Activated naive CD8-positive, alpha-beta T cell treated with anti-CD3 and anti-CD28 coated beads, Interleukin-2, amount 50 U/mL, for 16 hours (primary cell): ENCODE measurements at places on chromosomes 2 and 18.

- no peak for DNase-seq
These were observed 40.6 kb upstream of the LAMA1 start for GRCh38 chr18:7158216-7158615.

- DNase-seq = no peak
These were observed 6.2 kb downstream of the AGPS start for GRCh38 chr2:177398791-177399190.

GRCh38 chr2:75549401-75550253 lies 11.1 kb downstream of the EVA1A start:
- DNase-seq = no peak

DNA sequence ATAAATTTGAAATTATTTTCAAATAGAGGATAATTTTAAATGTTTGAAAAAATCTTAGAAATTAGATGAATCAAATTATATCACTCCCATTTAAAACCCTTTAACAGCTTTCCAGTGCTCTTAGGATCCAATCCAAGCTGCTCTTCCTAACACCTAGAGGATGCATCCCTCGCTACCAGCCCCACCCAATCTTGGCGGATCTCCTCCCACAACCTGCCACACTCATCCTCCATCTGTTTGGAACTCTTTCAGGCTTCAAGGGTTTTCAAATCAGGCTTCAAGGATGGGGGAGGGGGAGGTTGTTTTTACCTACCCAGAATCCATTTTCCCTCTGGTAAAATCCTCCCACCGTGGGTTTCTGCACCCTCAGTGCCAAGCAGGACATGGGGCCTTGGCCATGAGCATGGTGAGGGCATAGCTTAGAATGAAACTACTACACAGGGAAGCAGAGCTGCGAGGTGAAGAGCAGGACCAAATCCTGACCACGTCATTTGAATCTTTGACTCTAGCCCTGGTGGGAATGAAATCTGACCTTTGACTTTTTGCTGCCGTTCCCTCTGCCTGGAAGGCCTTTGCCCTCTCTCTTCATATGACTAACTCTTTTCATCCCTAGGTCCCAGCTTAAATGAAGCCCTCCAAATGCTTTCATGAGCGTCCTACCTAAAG lies 113.0 kb upstream of the MAPRE2 start:
- no peak for DNase-seq

DNA sequence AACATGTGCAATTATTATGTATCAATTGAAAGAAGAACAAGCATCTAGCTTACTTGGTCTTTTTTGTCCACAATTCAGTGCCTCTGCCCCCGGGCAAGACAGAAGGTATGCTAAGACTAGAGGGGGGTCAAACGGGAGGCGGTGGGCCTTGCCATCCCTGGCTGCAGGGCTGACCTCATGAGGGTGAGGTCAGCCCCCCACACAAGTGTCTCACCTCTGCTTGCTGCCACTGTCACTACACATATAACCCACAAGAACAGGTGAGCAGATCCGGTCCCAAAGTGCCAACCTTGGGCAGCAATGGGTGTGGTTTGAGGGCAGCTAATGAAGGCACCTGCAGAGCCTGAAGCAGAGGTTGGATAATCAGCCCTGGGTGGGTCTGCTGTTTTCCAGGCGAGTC lies 71.5 kb downstream of the EDAR start:
- no peak for DNase-seq

- DNase-seq = no peak
These were observed 166.9 kb upstream of the KLF7 start for GRCh38 chr2:207332480-207333212.

- no peak for DNase-seq
These were observed 15.2 kb downstream of the LANCL1 start for GRCh38 chr2:210461401-210461800.

GRCh38 chr18:68940039-68940438 lies 142.2 kb downstream of the CCDC102B start:
- DNase-seq = no peak

DNA sequence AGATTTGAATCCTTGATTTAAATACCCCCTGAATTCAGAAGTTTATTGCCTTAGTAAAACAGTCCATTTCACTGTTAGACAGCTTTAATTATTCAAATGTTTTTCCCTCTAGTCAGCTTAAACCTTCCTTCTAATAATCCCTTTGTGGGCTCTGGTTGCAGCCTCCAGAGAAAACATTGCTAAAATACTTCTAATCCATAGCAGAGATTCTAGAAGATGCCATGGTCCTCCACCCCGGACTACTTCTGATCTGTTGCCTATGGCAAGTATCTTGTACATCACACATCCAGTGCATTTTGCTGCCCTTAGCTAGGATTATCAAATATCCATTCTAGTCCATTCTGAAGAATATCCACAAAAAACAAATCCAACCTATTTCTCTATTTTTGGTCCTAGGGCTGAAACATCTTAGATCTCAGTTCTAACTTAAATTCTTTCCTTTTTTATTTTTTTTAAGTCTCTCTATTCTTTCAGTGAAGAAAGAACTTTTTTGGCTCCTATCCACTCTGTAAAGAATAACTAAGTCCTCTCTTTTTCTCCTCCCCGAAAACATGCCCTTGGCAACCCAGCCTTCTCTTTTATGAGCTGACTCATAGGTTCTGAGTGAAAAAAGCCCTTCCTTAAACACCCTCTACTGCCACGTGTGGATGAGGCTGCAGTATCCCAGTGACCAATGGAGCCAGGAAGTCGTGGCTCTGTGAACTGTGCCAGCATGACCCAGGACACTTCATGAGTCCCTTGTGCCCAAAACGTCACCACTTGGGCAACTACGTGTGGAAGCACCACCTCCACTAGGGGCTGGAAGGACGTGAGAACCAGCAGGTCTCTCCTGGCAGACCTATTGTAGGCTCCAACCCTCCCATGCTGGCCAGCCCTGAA lies 349.8 kb downstream of the TNS1 start:
- DNase-seq = no peak

GRCh38 chr2:224261326-224261725 lies 140.6 kb downstream of the FAM124B start:
- DNase-seq = no peak

- no peak for DNase-seq
These were observed 510 bp downstream of the RNF149 start for GRCh38 chr2:101307950-101308431.

- no peak for DNase-seq
These were observed 28.1 kb downstream of the SGPP2 start for GRCh38 chr2:222452422-222452950.

- DNase-seq = no peak
These were observed 65.3 kb downstream of the SUCLG1 start for GRCh38 chr2:84393829-84394228.

- DNase-seq = no peak
These were observed 124.5 kb upstream of the PKDCC start for GRCh38 chr2:41923156-41923786.

GRCh38 chr2:46202987-46203386 lies 94.2 kb upstream of the EPAS1 start:
- DNase-seq = no peak

DNA sequence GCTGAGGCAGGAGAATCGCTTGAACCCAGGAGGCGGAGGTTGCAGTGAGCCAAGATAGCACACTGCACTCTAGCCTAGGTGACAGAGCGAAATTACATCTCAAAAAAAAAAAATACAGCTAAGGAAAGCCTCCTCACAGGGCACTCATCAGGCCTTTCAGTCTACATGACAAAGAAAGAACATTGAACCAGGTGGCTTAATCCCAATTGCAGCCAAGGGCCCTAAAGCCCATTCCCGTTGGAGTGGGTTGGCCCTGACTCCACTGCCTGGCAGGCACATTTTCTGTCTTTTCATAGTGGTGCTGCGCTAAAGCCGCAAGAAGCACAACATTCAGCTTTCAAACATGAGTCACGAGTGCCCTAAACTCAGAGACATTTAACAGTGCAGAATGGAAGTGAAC lies 372.5 kb downstream of the RNF144A start:
- DNase-seq = no peak

- DNase-seq = no peak
These were observed 316.8 kb upstream of the KCNH7 start for GRCh38 chr2:163155279-163155883.

DNA sequence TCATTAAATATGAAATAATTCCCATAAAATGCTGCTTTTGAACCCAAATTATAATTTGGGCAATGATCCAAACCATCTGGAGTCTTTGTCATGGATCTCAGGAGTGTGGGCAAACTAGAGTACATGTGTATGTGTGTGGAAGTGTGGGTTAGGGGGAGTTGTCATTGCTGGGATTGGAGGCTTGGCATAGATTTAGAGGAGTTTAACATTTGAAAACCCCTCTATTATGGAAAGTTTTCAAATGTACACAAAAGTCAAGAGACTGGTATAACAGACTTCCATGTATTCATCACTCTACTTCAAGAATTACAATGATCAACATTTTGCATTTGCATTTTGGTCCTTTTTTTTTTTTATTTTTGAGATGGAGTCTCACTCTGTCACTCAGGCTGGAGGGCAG lies 159.1 kb downstream of the MEIS1 start:
- no peak for DNase-seq

- DNase-seq = no peak
These were observed 258.8 kb upstream of the NRXN1 start for GRCh38 chr2:51290725-51291124.

DNA sequence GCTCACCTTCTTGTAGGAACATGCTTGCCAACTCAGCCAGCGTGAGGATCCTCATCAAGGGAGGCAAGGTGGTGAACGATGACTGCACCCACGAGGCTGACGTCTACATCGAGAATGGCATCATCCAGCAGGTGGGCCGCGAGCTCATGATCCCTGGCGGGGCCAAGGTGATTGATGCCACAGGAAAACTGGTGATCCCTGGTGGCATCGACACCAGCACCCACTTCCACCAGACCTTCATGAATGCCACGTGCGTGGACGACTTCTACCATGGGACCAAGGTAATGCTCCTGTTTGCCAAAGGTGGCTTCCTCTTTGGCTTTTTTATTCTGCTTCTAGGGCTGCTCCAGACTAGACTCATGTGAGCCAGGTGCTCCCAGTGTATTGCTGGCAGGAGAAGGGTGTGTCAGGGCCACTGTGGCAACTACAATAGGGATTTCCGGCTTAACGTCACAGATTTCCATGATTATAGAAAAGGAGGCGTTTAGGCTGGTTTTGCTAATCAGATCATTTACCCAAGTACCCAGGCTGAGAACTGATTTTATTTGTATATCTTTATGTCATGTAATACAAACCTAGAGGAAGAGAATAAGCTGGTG lies 50.6 kb downstream of the DPYSL5 start:
- DNase-seq = no peak

- no peak for DNase-seq
These were observed 35.3 kb downstream of the CPS1 start for GRCh38 chr2:210591663-210592062.

GRCh38 chr2:188519136-188519535 lies 227.5 kb downstream of the GULP1 start:
- DNase-seq = no peak

- no peak for DNase-seq
These were observed 54.6 kb downstream of the LAMA3 start for GRCh38 chr18:23743733-23744333.

- no peak for DNase-seq
These were observed at the start of gene RAX for GRCh38 chr18:59272891-59273758. Gene RAX, minus strand, starts transcription at chr18:59273454. Its CDS starts 248 bp downstream, at chr18:59273206.

DNA sequence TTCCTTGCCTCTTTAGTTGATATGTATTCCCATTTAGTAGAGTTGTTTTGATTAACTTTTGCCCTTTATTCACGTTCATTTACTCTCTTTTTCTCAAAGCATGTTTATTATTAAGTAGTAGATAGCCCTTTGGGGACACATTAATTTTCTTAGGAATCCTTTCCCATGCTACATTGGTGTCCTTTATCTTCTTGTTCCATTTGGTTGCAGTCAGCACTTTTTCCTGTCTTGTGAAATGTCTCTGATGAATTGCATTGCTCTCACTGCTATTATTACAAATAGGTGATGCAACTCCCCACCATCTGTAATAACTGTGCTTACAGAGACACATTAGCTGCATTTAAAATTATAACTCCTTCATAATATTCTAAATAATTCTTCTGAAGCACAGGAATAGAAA lies 428.5 kb upstream of the CNTNAP5 start:
- DNase-seq = no peak

- DNase-seq = no peak
These were observed 14.7 kb upstream of the DAW1 start for GRCh38 chr2:227856697-227857096.

GRCh38 chr2:96305979-96306308 lies 598 bp upstream of the SNRNP200 start:
- DNase-seq = no peak

DNA sequence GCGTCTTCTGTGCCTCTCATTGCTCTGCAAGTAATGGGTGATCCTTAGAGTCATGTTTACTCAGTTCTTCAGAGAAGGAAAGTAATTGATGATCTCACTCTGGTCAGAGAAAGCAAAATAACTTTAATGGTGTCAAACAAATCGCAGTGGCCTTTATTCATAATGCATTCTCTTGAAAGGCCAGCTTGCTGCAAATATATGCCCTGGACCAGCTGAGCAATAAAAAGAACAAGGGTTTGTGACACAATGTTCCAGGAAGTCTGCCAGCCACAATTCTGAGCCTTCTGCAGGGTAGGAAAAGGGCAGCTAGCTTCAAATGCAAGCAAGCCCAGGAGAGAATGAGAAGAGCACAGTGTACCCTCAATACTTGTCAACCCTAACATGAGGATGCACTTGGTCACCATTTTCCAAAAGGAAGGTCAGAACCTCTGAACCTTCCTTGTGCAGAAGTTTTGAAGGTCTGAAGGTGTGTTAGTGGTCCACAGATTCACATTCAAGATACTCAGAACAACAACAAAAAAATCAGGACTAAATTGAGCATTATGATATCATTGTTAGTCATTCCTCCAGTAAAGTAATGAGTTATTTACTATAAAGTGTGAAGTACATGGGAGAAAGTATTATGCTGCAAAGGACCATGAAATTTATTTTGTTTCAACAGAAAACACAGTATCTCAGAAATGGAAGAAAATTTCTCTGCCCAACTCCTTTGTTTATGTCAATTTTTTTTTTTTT lies 355.6 kb downstream of the PAX3 start:
- no peak for DNase-seq

GRCh38 chr2:189020179-189020578 lies 46.0 kb downstream of the COL3A1 start:
- DNase-seq = no peak

GRCh38 chr2:144448389-144449027 lies 71.4 kb downstream of the ZEB2 start:
- no peak for DNase-seq

- DNase-seq = no peak
These were observed 17.9 kb upstream of the SFXN5 start for GRCh38 chr2:73089270-73090030.

- no peak for DNase-seq
These were observed 118.2 kb downstream of the ZNF521 start for GRCh38 chr18:25233528-25234321.

DNA sequence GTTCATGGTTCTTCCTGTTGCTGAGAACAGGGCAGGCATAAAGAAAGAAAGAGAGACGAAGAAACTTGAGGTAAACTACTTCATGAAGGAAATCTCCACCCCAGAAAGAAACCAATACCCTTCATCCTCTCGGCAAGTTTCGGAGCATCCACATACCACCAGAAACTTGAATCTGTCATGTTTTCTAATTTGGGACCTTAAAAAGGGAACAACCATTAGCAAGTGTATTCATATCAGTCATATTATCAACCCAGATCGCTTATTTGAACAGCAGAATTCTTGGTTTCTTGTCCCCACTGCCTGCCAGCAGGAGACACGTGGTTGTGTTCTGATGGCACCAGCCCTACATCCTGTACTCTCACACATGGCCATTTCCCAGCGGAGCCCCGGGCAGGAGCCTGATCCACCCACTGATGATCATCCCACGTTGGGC lies 53.2 kb upstream of the FZD7 start:
- DNase-seq = no peak
